ENCODE measurements at places on chromosomes 2 and 18. TPM values are rescaled to one million over a fixed set of nuclear protein-coding genes. Genes with fewer than 3 reads are reported as not detected.

- no peak for DNase-seq
Observed at GRCh38 chr2:174399171-174399570, 3.6 kb downstream of the SCRN3 start.

Gene GALR1
- not detected for total RNA-seq

DNA sequence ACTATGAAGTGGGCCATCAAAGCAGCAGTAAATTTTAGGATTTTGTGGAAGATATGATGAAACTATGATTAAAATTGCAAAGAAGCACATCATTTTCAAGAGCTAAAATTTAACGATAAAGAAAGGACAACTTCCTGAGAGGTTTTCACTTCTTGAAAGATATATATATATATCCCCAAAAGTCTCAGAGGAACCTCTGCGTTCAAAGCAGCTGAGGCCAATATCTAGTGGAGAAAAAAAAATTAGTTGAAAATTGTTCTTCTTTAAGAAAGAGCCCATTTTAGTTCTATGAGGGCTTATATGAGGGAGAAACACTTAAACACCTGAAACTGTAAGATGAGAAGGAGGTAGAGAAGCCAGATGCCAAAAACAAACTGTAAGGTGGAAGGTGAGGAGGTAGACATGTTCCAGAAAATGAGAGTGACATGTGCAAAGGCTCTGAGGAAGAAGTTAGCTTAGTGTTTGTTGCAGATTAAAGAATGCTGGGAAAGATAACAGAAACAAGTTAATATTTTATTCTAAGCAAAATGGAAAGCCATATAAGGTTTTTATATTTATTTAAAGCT lies 72.9 kb upstream of the VRK2 start:
- no peak for DNase-seq

DNA sequence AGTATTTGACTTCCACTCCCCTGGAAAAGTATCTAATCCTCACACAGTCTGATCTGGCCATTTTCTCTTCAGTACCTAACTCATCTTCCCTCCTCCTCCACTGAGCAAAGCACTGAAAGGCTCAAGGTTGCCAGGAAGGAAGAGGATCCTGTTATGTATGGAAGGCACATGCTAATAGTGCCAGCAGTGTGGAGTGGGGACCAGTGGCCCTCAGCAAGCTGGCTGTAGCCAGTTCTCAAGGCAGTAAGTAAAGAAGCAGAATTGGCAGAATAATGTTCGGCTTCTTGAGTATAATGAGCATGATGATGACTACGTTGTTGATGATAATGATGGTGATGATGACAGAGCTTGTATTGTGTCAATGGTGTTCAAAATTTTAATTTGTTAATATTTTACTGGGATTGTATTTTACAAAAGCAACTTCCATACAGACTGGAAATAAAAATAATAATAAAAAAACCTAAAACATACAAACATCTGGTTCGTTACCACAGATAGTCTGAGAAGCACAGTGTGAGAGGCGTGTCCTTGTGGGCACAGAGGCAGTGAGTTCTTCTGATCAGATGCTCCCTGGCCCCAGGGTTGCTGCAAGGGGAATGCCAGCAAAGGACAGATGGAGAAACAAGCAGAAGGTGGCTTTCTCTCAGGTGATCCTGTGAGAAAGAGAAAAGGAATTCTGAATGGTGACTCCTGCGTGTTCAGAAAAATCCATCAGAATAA lies 528.8 kb downstream of the CMPK2 start:
- no peak for DNase-seq

Gene CYS1
- 5.9 TPM for total RNA-seq

Gene C2orf15
- 1.0 TPM for total RNA-seq
